ENCODE measurements at places on chromosomes 6 and 20.

GRCh38 chr6:170040115-170040500, 250.8 kb downstream of the DLL1 start:
- DNase-seq: no peak

DNA sequence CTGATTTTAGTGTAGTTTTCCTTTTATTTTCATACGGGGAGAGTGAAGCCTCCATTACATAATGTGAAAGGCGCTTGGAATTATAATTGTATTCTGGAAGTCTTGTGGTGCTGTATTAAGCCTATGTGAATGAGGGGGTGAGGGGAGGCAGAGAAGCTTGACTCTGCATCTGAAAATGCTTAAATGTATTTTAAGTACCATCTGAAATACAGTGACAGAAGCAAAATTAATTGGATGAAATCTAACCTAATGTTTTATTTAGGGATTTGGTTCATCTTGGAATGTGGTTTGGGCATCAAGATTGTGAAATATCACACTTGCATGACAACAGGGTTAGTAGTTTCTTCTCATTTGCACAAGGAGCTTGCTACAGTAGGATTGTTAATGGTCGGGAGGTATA, 41.2 kb downstream of the TMEM200A start:
- no peak for DNase-seq

DNA sequence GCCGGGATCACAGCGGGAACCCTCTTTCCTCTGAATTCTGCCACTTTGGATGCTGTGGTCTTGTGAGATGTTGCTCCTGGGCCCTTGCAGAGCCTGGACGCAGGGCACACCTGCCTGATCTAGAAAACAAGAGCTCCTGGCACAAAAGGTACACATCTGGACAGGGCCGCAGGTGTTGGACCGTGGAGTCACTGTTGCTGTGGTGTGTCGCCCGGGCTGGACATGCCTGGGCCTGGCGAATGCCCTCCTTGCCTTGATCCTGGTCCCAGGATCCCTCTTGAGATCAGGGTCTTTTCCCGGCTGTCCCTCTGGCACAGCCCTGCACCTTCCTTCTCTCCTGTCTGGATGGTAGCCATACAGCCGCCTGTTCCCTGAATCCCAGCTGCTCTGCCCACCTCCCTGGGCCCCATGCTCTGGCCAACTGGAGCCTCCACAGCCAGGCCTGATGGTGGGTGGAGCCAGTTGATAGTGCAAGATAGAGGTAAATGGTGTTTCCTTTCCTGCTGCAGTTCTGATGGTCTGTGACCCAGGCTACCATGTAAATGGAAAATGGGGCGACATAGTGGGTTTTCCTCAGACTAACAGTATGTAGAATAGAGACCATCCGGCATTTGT, 5.0 kb downstream of the FOXP4 start:
- no peak for DNase-seq

DNA sequence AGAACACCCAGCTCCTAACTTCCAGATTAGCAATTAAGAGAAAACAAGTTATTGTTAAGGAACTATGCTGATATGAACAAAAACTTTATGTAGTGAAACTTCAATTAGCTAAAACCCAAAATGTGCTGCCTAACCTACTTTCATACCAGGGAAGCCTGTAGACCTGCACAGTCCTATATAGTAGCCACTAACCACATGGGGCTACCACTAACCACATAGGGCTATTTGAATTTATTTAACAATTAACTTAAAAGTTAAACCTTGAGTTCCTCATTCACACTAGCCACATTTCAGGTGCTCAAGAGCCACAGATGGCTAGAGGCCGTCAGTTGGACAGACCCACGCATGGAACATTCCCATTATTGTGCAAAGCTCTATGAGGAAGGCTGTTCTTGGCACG, 72.4 kb upstream of the LAMP5 start:
- DNase-seq: no peak

DNA sequence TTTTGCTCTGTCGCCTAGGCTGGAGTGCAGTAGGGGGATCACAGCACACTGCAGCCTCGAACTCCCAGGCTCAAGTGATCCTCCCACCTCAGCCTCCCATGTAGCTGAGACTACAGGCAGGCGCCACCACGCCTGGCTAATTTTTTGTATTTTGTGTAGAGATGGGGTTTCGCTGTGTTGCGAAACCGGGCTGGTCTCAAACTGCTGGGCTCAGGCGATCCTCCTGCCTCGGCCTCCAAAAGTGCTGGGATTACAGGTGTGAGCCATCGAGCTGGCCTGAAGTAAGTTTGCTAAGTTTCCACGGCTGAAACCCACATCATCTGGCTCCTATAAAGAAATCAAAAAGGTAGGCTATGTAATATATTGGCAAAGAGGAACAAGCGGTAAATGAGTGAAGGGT, 1.4 kb upstream of the MYLIP start:
- no peak for DNase-seq

GRCh38 chr20:11130554-11131166, 456.9 kb upstream of the JAG1 start:
- no peak for DNase-seq

GRCh38 chr20:5270603-5271002, 46.2 kb downstream of the PROKR2 start:
- no peak for DNase-seq

GRCh38 chr6:32108094-32108627, 977 bp downstream of the TNXB start:
- DNase-seq: no peak

DNA sequence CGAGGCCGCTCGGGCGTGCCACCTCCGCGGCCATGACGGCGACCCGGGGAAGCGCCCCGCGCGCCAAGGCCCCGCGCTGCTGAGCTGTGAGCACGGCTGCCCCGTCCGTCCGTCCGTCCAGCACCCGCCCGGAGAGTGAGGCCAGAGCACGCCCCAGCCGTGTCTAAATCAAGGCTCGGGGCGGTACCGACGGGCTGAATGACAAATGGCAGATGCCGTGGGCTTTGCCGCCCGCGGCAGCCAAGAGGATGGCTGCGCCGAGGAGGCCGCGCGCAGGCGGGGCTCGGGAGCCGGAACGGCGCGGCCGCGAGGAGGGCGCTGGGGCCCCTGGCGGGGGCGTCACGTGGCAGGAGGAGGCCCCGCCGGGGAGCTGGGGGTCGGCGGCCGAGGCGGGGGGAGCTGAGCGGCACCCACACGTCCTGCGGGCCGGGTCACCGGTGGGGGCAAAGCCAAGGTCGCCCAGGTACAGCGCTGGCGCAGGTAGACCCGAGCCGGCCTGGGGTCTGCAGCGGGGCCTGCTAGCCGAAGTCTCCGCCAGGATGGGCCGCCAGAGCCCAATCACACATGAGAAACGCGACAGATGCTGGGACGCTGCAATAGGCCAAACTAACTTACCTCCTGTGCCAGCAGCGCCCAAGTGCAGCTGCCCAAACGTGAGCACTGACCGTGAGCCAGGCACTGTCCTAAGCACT, at the start of gene PLAGL1:
TSS of gene PLAGL1 (minus strand) at position 140 of the 692 bp plus-strand sequence. CDS start 60,123 bp downstream, outside the sequence.
- DNase-seq: no peak

GRCh38 chr6:113169484-113169883, 687.7 kb upstream of the MARCKS start:
- no peak for DNase-seq

- DNase-seq: no peak
These were observed 1.6 kb upstream of the LY86 start for GRCh38 chr6:6586671-6587526.

DNA sequence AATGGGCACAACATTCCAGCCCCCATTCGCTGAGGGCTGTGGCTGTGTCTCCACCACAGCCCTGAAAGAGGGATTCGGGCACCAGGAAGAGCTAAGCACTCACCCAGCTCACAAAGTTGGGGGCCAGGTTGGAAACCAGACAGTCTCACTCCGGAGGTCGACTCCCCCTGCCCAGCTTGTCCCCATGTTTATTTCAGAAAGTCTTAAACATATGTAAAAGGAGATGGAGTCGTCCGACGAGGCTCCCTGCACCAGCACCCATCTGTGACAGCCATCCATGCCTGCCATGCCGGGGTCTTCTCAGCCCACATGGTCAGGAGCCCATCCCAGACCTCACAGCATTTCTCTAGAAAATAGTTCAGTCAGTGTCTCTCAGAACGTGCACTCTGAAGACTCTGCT, 63.6 kb upstream of the STX16 start:
- no peak for DNase-seq

DNA sequence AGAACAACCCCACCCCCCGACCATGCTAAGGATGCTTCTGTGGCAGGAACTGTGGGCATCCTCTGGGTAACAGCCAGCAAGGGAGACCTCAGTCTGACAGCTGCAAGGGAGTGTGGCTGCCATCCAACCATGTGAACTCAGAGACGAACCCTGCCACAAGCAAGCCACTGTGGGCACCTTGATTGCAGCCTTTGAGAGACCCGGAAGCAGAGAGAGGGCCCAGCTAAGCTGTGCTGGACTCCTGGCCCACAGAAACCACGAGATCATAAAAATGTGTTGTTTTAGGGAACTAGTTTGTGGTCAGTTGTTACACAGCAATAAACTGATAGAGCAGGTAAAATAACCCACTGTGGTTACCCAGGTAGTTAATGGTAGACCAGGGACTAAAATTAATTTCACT, 414.6 kb downstream of the CDH26 start:
- no peak for DNase-seq

- no peak for DNase-seq
These were observed 270.4 kb upstream of the PLCB4 start for GRCh38 chr20:8798505-8798904.

DNA sequence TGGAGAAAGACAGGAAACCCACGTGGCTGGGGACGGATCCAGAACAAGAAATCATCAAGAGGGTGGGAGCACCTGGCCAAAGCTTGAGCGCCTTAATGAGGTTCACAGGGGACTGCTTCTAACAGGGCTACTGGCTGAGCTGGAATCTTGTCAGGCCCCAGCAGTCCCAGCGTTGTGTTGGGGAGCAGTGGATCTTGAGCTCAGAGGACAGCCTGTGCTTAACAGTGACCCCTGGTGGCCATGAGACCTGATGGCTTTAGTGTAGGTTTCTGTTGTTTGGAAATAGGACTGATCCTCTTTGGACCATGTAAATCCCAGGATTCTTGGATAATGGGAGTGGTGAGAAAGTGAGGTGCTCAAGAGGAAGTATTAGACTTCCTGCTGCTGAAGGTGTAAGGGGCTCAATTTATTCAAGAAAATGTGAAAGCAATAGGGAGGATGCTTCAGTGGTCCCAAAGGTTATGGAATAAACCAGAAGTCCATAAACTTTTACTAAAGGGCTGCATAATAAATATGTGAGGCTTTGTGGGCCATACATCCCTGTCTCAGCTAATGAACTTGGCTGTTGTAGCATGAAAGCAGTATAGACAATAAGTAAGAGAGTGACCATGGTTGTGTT, 216.2 kb downstream of the NFATC2 start:
- DNase-seq: peak; percentile 68

GRCh38 chr6:25178336-25179035, 100.7 kb upstream of the CARMIL1 start:
- no peak for DNase-seq

DNA sequence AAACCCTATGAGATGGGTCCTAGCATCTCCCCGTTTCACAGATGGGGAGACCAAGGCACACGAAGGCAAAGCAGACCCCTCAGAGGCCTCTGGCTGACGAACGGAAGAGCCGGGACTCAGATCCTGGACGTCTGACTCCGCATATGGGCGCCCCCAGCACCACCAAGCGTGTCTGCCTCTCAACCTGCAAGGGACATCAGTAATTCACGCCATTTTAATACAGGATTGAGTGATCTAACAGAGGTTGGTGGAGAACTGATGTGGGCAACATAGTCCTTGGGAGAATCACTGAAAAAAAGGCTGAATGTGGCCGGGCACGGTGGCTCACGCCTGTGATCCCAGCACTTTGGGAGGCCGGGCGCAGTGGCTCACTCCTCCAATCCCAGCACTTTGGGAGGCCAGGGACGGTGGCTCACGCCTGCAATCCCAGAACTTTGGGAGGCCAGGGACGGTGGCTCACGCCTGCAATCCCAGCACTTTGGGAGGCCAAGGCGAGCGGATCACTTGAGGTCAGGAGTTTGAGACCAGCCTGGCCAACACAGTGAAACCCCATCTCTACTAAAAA, 206.6 kb downstream of the DLL1 start:
- no peak for DNase-seq

DNA sequence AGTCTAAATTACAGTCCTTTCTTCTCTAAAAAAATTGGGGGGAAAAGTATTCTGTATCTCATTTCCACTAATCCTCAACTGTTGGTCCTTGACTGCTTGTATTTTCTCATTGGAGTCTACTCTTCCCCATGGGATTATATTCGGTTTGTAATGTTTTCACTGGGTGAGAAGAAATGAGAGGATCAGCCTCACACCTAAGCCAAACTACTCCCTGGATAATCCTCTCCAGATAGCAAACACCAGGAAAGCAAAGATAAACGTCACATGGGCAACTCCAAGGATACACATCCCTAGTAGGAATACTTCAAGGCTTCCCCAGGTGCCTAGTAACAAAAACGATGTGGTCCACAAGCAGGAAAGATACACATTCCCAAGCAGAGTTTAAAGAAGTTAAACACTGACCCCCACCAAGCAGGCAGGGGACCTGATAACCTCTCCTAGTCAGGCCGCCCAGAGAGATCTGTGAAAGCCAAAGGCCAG, 53.9 kb upstream of the SOX4 start:
- DNase-seq: no peak

DNA sequence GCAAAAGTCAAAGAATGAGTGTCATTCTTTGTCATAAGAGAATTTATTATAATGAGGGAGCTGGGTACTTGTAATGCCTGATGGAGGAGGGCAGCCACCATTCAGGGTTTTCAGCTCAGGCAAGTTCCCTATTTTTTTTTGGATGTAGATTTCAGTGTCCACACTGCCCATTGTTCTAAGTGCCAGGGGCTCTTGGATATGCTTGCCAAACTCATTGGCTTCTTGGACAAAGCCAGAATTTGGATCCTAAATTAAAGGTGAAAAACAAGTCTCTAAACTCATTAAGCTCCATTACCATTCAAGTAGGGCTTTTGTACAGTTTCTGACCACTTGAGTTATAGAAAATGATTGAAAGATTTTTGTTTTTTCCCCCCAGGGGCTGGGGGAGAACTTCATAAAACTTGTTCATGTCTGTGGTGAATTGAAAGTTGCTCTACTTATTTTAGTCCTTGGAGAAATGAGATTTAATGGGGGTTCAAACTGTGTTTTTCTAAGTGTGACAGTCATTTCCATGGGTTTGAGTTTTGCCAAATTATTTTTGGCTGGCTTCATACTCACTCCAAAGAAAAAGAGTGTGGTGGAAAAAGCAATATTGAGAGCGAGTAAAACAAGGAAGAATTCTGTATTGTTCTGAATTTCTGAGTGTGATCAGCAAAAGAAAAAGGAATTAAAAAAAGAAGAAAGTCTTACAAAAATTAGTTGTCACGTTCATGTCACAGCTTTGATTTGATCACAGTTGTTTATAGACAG, 46.0 kb downstream of the TIAM2 start:
- no peak for DNase-seq
